Stimulated activated CD8-positive, alpha-beta memory T cell treated with anti-CD3 and anti-CD28 coated beads, Interleukin-2, amount 100 ng/mL, for 1 hour (primary cell): ENCODE measurements at places on chromosomes 2 and 18.

GRCh38 chr2:96146881-96147592, 1.8 kb upstream of the DUSP2 start:
- no peak for DNase-seq

GRCh38 chr2:46066116-46066515, 231.1 kb upstream of the EPAS1 start:
- DNase-seq = no peak

DNA sequence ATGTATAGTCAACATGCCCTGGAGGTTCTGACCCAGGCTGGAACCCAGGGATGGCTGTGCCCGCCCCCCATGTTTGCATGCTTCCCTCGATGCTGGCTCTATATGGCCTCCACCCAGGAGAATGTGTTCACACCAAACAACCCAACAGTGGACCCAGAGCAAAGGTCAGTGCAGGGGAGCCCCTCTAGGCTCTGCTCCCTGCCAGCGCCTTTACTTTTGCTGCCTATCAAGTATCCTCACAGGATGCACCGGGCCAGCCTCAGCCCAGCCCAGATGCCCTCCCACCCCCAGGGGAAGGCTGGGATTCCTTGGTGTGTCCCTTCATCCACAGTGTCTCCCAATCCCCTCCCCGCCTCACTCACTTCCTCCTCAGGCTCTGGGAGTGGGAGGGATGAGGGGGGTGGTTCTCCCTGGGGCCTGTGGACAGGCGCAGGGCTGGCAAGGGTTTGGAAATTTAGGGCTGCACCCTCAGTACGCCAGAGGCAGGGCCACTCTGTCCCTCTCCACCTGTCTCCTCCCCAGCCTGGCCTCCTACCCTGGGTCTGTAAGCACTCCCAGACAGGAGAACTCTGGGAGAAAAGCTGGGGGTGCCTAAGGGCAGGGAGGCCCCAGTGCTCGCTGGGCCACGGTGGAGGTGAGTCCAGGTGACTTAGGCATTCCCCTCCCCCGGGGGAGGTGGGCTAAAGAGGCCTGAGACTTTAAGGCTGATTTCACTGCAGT, 2.3 kb downstream of the ATP6V1B1 start:
- no peak for DNase-seq

DNA sequence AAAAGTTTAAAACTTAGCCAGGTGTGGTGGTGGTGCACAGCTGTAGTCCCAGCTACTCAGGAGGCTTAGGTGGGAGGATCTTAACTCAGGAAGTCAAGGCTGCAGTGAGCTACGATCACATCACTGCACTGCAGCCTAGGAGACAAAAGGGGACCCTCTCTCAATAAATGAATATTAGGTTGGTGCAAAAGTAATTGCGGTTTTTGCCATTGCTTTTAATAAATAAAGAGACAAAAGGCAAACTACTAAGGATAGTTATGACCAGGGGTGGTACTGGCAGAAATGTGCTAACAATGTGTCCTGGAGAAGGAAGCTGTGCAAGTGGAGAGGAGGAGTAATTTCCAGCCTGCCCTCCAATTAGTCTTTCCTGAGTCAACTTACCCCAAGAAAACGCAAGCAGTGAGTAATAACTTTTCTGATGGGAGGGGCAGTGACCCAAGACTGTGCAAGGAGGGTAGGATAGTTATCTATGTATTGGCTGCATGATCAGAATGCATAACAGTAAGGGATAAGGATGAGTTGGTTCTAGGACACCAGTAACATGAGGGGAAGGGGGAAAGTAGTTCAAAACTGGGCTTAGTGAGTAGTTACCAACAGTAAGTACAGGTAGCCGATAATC, 1.5 kb downstream of the EXOC6B start:
- DNase-seq = no peak

- DNase-seq = no peak
These were observed 56.2 kb downstream of the ITSN2 start for GRCh38 chr2:24304098-24304497.

DNA sequence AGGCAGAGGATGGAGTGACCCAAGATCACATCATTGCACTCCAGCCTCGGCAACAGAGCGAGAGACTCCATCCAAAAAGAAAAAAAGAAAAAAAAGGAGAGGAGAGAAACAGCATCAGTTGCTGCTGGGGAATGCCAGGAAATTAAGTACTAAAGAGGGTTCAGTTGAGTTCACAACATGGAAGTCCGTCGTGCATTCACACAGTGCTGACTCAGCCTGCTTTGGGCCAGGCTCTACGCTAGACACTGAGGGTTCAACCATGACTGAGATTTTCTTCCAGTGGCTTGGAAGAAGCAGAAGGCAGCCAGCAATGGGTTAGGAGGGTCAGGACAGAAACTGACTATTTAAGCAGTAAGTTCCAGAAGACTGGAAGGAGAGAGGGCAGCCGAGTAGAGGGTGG, 108.8 kb downstream of the FMNL2 start:
- DNase-seq = no peak
